IPS DF 19.7 (cell line): ENCODE measurements at places on chromosomes 4 and X.

GRCh38 chrX:154991039-154991438 lies 31.5 kb downstream of the F8 start:
- no peak for DNase-seq

DNA sequence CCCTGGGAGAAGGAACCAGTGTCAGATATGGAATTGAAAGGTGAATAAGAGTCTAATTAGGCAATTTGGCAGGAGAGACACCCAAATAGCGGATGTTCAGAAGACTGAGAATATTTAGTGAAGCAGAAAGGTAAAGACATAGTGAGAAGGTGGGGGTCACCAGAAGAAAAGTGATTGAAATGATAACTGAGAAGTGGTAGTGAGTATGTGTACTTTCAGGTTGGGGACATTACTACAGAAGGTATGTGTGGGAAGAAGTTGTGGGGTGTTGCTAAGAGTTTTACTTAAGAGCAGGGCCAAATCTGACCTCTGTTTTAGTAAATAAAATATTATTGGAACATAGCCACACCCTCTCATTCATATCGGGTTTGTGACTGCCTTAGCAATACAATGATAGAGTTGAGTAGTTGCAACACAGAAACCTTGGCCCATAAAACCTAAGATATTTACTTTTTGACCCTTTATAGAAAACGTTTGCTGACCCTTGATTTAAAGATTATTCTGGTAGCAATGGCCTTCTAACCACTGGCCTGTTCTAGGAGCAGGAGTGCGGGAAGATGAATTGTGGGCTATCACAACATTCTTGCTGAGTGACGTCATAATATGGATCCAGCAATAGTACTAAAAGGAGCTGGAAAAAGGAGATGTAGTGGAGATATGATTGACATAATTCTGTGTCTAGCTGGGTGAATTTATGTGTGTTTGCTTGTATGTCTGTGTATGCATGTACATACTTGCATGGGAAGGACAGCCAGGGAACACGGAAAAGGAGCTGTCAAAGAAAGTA lies 115.3 kb downstream of the HS3ST1 start:
- DNase-seq = no peak

DNA sequence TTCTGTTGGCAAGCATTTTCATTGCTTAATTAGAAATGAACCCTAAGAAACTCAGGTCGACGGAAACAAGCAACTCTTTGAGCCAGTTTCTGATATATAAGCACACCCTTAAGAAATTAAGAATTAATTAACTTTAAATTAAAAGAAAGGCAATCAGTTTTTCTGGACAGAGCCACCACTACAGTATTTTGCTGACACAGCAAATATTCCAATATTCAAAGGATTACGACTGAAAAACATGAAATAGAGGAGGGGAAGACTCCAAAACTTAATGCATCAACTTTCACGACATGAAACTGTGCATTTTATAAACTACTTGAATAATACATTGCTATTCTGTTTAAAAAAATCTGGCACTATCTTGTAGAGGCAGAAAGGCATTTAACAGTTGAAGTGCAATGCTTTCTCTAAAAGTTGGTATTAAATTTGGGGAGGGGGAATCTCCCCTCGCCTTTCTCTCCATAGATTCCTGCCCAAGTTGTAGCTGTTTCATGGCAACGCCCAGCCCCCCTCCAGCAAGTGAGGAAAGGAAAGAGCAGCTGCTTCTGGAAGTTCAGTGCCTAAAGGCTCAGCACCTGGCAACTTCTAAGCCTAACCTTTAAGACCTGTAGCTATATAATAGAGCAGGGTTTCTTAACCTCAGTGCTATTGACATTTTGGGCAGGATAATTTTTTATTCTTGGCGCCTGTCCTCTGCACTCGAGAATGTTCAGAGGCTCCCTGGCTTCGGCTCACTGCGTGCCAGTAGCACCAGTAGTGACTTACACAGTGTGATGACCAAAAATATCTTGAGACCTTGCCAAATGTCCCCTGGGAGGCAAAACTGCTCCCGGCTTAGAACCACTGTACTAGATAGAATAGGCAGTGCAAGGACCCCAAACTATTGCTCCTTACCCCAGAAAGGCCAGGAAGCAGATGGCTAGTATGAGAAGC lies 6.7 kb upstream of the ZCCHC18 start:
- no peak for DNase-seq

GRCh38 chr4:166432842-166433241 lies 559.8 kb downstream of the TLL1 start:
- DNase-seq = no peak

DNA sequence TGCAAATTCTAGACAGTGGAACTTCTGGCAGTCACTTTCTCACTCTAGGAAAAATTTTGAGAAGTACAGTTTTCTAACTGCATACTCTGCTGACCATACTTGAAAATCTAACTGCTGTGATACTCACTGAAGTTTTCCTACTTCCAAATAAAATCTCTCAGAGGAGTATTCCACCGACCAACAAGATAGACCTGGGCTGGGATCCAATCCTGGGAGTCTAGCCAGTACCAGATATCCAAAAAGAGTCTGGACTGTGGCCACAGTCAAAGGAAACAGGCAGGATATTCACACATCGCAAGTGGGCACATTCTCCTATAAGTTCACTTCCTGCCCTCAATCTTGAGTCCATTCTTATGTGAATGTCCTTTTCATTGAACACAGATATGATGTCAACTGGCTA lies 1138.7 kb upstream of the PCDH7 start:
- DNase-seq = no peak

DNA sequence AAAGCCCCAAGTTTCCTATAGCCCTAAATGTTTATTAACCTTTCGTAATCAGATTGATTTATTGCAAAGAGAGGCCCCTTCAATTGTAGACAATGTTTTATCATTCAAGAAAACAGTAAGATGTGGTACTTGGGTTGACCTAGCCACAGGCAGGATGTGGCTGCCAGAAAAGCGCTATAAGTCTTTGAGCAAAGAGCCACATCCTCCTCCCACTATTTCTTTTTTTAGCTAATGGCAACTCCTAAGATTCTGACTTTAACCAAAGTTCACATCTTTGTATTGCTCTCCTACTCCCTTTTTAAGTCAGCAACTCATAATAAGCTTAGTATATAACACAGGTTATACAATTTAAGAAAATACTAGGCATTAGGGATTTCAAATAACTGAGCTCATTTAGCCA lies 70.7 kb upstream of the PPP3CA start:
- no peak for DNase-seq

GRCh38 chrX:42087960-42088359 lies 164.6 kb upstream of the CASK start:
- no peak for DNase-seq

- no peak for DNase-seq
Observed at GRCh38 chr4:156977435-156978160, 6.0 kb upstream of the PDGFC start.

DNA sequence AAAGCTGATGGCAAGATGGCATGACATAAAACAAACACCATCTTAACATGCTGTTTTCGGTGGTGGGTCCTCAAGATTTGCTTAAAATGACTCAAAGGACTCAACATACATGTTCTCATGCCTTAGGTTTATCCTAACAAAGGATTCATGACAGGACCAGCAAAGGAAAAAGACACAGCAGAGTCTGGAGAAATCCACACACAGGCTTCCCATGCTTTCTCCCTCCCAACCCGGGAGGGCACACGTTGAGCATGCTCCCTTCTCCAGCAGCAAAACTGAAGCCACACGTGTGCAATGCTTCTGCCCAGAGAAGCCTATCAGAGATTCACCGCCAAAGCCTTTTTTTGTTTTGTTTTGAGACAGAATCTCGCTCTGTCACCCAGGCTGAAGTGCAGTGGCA lies 39.9 kb downstream of the SAT1 start:
- DNase-seq = no peak

DNA sequence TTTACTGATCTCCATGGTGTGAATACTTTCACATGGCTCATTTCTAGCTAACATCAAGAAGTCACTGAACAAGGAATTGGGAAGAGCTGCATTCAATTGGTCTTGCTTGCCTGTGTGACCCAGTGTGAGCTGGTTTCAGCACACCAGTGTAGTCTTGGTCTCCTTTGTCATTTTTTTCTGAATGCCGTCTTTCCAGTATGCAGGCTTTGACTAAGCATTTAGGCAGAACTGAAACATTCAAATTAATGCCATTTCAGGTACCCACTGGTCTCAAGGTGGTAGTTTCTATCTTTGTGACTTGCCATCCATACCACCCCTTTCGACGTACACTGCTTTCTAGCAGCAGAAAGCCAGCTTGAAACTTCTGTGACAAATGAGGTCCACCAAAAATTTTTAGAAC lies 550.5 kb upstream of the BOD1L1 start:
- DNase-seq = no peak

GRCh38 chr4:163495900-163496299 lies 1.4 kb downstream of the TMA16 start:
- DNase-seq = no peak

DNA sequence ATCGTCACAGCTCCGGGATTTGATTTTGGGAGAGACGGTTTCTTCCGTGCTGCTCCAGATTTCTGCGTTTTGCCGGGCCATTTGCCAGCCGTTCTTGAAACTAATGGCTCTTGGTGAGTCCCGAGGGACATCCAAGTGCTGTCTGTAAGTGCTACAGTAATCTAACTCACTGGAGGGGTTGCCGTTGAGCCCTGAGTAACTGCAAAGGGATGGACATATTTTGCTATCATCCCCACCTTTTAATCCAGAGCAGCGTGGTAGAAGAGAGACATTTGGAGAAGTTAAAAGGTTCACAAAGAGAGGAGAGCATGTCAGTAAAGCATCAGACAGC lies 88.9 kb upstream of the PDLIM3 start:
- no peak for DNase-seq

GRCh38 chr4:10529291-10530136 lies 72.3 kb upstream of the ZNF518B start:
- DNase-seq = no peak

DNA sequence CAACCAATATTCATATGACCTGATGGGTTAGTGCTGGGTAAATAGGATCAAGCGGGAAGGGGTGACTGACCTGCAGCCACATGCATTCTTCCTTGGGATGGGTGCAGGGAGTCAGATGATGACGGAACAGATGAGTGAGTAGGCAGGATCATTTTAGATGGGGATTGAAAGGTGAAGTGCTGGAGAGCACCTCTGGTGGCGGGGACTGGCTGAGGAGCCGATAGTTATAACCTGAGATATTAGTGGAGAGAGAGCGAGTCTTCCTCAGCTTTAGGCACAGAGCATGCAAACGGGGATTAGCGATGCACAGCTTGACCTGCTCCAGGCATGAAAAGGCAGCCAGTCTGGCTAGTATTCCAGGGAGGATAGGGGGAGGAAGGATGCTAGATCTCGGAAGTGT lies 99.1 kb downstream of the AFF1 start:
- no peak for DNase-seq

- no peak for DNase-seq
Observed at GRCh38 chr4:26525771-26526150, 35.5 kb upstream of the CCKAR start.

DNA sequence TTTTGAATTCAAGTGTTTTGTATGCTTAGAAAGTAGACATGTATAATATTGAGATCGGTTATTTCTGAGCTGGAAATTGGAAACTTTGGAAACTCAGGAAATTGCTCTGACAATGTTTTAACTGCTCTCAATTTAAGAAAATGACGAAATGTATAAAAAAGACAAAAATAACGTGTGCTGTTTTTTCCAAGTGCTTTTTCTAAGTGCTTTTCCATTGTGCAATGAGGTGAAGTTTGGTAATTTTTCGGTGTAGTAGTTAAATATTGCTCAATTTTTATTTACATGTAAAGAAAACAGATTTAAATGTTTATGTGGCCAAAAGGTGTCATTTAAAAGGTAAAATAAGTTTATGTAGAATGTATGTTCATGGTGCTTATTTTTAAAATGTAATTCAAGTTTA lies 39.4 kb upstream of the RHOH start:
- no peak for DNase-seq

GRCh38 chr4:116480546-116480945 lies 604.8 kb downstream of the TRAM1L1 start:
- DNase-seq = no peak

DNA sequence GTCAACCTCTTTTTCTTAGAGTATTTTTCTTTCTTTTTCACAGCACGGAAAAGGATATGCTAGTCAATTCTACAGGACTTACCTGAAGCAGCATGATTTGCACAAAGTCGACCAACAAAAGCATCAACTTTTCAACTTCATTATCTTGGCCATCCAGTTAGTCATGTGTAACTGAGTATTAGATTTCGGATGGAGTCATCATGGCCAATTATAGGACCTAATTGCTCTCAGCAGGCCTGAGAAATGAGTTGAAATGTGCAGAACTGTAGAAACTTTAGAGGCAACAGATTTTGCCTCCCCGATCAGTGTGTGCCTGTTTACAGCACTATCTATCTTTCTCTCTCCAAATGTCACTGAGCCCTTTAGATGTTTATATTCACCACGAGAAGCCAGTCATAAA lies 41.0 kb downstream of the PCDH10 start:
- no peak for DNase-seq

DNA sequence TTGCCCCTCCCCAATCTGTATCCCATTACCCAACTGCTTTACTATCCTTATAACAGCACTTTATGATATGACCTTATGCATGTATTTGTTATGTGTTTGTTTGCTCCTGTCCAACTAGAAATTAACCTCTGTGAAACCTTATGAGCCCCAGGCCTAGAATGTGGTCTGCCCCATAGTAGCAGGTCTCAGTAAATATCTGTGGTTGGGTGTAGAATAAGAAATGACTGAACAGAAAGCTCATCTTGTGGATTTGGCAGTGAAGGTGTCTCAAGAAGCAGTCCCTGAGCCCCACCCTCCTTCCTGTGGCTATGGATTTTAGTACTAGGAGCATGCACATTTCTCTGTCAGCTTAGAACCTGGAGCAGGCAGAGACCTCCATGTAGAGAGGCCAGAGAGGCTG lies 229.0 kb upstream of the LCORL start:
- DNase-seq = no peak

DNA sequence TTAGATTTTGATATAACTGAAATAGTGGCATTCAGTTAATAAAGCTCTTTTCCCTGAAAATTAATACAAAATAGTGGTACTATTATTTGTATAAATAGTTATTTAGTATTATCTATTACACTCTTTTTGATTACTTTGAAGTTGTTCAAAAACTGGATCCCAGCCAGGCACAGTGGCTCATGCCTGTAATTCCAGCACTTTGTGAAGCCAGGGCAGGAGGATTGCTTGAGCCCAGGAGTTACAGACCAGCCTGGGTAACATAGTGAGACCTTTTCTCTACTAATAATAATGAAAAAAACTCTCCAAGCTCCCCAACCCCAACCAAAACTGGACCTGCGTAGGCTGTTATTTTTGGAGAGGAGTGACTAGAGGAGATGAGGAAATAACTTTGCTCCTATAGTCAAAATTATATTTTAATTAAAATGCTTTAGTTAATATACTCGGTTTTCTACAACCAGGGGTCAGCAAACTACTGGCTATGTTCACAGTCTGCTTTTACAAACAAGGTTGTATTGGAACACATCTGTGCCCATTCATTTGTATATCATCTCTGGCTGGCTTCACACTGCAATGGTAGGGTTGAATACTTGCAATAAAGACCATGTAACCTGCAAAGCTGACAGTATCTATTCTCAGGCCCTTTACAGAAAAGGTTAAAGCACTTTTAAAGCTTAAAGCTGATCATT lies 27.6 kb downstream of the GUCY1A1 start:
- DNase-seq = no peak
